ENCODE measurements at places on chromosomes 2 and 18. TPM values are rescaled to one million over a fixed set of nuclear protein-coding genes. Genes with fewer than 3 reads are reported as not detected.

DNA sequence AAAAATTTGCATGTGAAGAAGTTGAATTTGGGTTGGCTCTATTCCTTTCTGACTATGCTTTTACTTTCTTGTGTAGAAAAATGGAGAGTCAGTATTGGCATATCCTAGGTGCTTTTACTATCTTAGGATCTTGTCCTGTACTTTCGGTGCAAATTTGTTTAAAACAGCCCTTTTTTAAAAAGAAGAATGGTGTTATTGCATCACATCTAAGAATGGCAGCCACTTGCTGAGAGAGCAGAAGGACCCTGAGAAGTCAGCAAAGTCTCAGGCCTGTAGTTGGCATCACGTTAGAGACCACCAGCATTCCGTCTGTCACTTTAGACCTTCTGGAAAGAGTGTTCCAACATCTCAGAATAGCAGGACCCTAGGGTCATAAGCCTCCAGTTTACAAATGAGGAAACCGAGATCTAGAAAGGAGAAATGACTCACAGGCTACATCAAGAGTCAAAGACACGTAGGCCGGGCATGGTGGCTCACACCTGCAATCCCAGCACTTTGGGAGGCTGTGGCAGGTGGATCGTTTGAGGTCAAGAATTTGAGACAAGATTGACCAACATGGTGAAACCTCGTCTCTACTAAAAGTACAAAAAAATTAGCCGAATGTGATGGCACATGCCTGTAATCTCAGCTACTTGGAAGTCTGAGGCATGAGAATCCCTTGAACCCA is 42.5 kb downstream of the SPATS2L start:
- DNase-seq: no peak

DNA sequence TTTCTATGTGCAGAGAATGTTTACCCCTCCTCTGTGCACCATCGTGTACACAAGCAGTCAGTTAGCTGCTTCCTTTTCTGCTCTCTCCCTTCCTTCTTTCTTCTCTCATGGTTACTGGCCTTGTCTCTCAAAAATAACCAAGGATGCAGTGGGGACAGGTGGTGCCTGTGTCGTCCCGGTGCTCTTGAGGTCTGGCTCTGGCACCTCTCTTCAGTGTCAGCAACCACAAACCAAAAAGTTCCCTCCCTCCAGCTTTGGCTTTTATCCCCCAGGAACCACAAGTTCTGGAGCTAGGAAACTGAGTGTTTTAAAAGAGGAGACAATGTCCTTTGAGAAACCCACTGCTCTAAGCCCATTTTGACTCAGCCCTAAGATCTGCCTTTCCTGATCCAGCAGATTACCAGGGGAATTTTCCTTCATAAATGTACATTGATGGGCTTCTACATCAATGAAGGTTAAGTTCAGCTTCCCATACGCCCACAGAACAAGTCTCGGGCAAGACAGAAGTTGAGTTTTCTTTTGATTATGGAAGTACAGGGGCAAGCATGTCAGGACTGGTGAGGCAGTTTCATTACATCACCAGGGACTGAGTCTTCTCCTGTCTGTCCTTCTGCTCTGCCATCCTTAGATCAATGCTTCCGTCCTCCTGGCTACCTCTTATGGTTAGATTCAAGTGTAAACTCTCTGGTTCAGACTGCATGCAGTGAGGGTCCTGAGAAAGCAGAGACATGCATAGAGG is 232.2 kb downstream of the SETBP1 start:
- DNase-seq: no peak

GRCh38 chr2:108436976-108437375 is 12.0 kb upstream of the GCC2 start:
- no peak for DNase-seq

DNA sequence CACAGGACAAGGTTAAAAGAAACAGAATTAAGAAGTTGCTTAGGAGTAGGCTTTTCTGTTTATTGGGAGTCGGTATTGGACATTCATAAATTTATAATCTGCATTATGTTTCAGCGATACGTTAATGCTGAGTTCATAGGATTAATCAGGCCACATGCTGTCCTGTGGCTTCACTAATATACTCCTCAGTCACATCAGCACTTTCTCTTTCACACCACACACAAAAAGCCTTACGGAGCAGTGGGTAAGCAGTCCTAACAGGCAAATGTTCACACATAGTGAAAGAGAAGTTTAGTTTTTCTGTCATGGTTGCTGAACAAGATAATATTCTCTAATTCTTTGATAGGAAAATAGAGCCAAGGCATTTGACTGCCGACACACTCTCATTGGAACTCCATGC is 411.7 kb upstream of the RAB12 start:
- no peak for DNase-seq

DNA sequence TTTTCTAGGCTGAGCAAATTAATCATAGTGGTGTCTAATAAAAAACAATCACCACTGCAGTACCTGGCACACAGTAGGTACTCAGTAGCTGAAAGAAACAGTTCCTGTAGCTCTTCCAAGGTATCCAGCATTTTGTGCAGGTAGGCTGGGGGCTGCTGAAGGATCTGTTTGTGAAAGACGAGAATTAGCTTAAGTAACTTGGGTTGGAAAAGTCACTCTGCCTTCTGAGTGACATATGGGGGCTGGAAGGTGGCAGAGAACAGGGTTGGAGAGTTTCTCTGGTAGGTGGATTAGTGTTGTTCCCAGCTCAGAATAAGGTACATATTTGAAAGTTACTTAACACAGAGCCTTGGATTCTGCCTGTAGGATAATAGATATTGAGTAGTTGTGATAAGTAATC is 72.8 kb downstream of the FMNL2 start:
- no peak for DNase-seq

DNA sequence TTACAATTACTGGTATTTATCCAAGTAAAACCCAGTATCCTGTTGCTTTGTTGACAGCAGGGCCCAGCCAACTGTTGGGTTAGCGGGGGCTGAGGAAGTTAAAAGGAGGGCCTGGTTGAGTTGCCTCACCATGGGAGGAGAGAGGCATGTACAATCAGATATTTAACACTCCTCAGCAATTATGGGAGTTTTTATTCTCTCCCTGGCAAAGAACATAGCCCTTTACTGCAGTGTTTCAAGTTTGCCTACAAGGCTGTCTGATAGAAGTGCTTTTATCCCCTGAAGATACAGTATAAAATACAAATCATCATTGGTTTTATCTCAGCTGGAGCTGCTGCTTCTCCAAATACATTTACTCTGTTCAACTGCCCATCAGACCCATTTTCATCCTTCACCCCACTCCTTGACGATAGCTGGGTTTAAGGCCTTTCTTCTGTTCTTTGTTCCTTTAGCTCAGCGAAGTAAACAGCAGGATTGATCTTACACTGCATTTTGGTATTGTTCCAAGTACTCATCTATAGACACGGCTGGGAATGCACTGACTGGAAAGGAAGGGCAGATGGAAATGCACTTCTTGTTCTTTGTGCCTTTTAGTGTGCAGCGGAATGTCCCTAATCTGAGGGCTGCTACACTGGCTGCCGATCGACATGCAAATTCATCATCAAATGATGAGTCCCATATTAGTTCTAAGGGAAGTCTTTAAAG is 402.5 kb upstream of the SPRED2 start:
- DNase-seq: no peak

The CTDP1 gene
- polyA plus RNA-seq: 7.8 TPM

The CIDEA gene
- polyA plus RNA-seq: not detected

The COLEC11 gene
- 0.40 TPM for polyA plus RNA-seq

The STAT4 gene
- 1.7 TPM for polyA plus RNA-seq

The IHH gene
- polyA plus RNA-seq: not detected
